Activated naive CD4-positive, alpha-beta T cell treated with anti-CD3 and anti-CD28 coated beads, Interleukin-2, amount 50 U/mL, for 72 hours (primary cell): ENCODE measurements at places on chromosomes 1 and 21. TPM values are rescaled to one million over a fixed set of nuclear protein-coding genes. Genes with fewer than 3 reads are reported as not detected.
A peak's percentile ranks its signal among the peaks of the same experiment; 100 is the strongest.

PDZK1IP1 gene
- total RNA-seq = not detected

- no peak for DNase-seq
Measured at GRCh38 chr1:156451505-156452160, 48.9 kb downstream of the MEF2D start.

ASCL5 gene
- 0.16 TPM for total RNA-seq

GRCh38 chr1:212270564-212270963, 14.6 kb upstream of the PPP2R5A start:
- no peak for DNase-seq

RPE65 gene
- not detected for total RNA-seq

DNA sequence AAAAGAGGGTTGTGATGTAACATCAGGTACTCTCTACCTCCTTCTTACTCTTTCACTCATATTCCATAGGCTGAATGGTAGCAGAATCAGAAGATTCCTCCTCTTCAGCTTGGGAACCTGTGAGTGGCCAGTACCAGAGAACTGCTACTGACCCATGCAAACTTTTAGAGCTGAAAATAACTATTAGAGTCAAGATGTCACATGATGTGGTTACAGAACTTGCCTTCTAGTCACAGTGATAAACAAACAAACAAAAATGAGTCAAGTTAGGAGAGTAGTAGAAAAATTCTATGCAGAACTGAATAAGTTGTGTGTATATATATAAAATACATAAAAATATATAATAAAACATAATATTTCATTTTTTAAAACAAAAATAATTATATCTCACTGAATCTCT, 47.6 kb upstream of the RGS1 start:
- no peak for DNase-seq

DNA sequence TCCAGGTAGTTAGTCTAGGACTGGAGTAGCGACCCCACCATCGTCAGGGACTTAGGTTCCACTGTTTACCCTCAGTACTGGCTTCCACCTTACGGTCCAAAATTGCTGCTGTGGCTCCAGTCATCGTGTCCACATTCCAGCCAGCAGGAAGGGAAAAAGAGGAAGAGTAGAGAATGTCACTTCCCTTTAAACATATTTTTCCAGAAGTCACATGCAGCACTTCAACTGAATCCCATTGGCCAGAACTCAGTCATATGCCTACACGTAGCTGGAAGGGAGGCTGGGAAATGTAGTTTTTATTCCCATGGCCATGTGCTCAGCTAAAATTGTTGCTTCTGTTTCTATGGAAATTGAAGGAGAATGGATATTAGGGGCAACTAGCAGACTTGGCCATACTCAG, 84.1 kb upstream of the SELENON start:
- no peak for DNase-seq

GRCh38 chr1:66757722-66758240, 5.5 kb downstream of the DYNLT5 start:
- DNase-seq = no peak

GRCh38 chr1:230753586-230754251, 6.5 kb downstream of the CAPN9 start:
- DNase-seq = peak; percentile 13

DENND1B gene
- total RNA-seq = 9.3 TPM

DNA sequence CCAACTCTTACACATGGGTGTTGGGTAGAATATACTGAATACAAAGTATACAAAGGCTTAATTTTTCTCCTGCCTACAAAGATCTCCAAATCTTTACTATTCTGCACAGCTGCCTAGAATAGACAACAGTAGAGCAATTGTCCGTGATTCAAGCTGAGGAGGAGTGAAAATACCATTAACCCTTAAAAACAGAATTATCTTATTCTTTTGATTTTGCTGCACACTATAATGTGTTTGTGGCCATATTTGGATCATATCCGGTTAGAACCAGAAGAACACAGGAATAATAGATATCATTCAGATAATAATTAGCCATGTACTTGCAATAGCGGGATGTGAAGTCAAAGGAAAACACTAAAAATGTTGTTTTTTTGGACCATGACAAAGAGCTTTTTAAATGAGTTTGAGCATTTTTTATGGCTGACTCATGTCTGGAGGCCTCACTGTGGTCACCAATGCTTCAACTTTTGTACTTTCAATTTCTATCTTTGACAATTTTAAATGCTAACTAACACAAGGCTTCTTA, 197.6 kb upstream of the FOXD3 start:
- no peak for DNase-seq

SLC45A1 gene
- 0.20 TPM for total RNA-seq

GRCh38 chr1:202200669-202201068, 7.1 kb downstream of the LGR6 start:
- no peak for DNase-seq

DNA sequence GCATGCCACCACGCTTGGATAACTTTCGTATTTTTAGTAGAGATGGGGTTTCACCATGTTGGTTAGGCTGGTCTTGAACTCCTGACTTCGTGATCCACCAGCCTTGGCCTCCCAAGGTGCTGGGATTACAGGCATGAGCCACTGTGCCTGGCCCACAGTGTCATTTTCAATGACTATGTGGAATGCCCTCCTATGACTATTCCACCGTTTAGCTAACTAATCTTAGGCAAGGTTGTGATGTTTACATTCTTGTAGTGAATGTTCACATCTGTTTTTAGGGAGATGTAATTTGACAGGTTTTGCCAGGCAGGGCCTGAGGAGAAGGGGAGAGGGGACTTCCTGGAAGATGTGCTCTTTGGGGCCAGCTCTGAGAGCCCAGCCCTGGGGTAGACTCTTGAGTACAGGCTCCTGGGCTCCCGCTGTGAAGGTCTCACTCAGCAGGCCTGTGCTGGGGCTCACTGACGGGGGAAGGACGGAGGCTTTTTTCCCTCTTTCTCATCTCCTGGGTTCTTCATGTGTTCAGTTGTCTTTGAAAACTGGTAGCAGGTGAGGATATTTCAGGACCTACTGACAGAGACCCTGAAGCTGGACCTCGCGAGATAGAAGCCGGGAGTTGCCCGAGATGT, 13.2 kb downstream of the COQ8A start:
- no peak for DNase-seq

GUCA2B gene
- total RNA-seq = not detected

PLA2G2F gene
- not detected for total RNA-seq

GRCh38 chr1:97778718-97779117, 142.1 kb downstream of the DPYD start:
- no peak for DNase-seq

GRCh38 chr1:54809496-54810074, 8.5 kb upstream of the TTC22 start:
- no peak for DNase-seq

DNA sequence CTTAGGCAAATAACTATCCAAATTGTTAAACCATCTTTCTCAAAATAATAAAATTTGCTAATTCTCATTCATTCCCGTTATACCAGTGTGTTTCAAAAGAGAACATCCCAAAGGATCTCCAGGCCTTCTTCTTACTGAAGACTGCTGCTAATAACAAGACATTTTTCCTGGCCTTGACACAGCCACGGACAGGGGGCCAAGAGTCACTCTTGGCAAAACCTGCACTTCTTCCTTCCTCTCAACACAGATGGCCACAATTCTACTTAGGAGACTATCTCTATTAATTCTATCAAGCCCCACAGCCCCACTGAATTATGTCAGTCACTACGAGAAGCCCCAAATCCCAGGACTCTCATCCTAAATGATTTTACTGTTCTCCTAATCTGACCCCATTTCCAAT, 86.0 kb downstream of the EVI5 start:
- DNase-seq = no peak

GRCh38 chr1:201074018-201074417, 38.2 kb downstream of the CACNA1S start:
- no peak for DNase-seq

DNA sequence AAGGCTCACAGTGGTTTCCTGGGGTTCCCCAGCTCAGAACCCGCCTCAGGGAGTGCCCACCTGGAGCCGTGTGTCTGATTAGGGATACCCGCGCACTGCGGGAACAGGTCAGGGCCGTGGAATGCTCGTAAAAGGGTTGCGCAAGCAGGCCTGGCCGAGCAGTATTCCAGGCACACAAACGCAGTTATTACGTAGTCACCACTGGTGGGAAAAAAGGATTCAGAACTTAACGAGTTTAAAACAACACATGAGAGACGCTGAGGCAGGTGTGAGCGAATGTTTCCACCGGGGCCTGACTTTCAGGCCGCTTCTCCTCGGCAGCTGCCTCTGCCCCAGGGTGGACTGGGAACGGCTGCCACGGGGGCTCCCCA, 18.2 kb downstream of the PLCH2 start:
- DNase-seq = no peak

- no peak for DNase-seq
Measured at GRCh38 chr1:74824497-74825107, 91.7 kb downstream of the TYW3 start.

- no peak for DNase-seq
Measured at GRCh38 chr21:31554511-31555022, 104.9 kb upstream of the SOD1 start.

VN1R5 gene
- total RNA-seq = not detected

DNA sequence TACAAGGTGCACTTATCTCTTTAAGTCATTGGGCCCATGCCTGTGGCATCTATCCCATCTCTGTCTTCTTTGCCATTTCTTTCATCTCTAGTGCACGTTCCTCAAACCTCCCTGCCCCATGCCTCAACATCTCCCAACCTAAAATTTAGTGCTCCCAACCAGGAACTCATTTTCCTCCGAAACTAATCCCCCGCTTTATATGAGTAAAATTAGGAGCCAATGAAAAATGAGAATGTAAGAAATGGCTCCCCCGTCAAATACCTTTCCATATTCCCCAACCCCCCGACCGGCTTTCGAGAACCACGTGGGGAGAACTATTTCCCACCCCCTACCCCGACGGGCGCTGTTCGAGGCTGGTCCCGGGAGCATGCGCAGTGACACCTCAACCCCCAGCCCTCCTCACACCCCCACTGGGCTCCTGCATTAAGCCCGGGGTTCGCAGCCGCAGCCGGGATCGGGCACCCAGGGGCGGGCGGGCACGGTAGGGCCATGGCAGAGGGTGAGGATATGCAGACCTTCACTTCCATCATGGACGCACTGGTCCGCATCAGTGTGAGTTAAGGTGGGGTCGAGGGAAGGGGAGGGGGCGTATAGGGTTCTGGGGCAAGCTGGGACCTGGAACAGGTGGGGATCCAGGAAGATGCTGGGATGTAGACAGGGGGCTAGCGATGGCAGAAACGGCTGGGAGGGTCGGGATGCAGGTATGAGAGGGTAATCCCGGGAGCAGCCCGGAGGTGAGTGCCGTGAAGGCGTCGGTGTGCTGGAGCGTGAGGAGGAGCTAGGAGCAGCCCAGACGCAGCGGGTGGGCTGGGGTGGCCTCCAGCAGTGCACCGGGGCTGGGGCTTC, at the start of gene TRIM46:
TSS of gene TRIM46 (plus strand) at position 372 of the 846 bp plus-strand sequence. CDS start at position 490, 118 bp downstream.
- peak; percentile 74 for DNase-seq

SLC25A34 gene
- 0.23 TPM for total RNA-seq

DNA sequence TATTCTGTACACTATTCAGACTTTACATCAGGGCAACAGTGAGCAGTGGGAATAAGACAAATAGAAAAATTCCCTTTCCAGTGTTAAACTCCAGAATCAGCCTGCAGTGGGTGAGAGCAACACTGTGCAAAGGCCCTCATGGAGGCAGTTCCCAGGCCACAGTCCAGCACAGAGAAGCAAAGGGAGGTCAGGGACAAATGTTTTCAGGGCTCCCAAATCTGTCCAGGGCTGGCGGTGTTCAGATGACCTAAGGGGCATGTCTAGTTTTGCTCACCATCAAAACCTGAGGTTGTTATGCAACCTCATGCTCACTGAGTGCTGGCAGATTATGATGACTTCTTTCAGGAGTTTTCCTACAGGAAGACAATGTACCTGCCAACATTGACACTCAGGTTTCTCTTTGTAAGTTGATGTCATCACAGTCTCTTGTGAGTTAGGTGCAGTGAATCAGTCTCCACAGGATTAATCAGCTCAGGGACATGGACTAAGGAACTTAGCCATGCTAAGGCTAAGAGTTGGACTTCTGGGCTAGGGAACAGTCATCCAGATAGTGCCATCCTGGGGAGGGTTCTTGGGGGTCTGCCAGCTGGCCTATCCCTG, 3.6 kb upstream of the LCE5A start:
- DNase-seq = no peak

PRPF38A gene
- total RNA-seq = 104 TPM

HSD3B1 gene
- not detected for total RNA-seq

REN gene
- not detected for total RNA-seq

DNA sequence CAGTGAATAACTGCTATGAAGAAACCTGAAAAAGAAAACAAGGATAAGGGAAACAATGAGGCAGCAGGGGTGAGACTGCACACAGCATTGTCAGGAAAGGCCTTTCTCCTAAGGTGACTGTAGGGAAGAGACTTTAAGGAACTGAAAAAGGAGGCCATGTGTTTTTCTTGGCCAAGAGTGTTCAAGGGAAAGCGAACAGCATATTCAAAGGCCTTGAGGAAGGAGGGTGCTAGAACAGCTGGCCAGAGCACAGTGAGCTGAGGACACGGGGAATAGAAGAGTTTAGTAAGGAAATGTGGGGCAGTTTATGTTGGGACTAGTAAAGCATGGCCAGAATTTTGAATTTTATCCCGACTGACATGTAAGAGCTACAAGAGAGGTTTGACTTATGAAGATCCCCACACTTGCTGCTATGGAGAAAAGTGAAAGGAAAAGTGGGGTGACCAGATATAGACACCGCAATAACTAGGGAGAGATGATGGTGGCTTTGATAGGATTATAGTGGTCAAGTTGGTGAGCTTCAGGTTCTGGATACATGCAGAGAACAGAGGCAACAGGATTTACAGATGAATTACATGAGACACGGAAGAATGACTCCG, 1.4 kb downstream of the RWDD2B start:
- no peak for DNase-seq

- no peak for DNase-seq
Measured at GRCh38 chr1:181113059-181113641, 24.6 kb downstream of the IER5 start.

MFAP2 gene
- 0.37 TPM for total RNA-seq

DNA sequence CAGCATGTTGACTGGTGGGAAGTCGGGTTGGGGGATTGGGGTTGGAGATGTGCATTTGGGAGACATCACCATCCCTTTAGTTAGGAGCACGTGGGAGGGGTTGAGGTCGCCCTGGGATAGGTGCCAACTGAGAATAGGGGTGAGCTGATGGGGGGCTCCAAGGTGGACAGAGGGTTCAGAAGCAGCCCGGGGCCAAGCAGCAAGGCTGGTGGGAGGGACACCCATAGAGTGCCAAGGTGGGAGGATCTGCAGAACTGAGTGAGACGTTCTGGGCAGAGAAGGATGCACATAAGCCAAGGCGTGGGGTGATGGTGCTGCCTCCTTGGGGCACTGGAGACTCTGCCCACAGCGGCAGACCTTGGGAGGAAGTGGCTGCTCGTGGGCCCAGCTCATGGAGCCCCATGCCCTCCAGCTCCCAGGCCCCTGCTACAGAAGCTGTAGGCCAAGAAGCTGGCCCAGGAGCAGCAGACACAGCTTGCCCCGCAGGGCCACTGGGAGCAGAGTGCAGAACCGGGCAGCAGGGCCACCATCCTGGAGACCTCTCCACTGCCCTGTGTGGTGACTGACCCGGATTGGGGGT, 31.4 kb upstream of the PKP1 start:
- DNase-seq = no peak
